ENCODE measurements at places on chromosomes 13 and 19. TPM values are rescaled to one million over a fixed set of nuclear protein-coding genes. Genes with fewer than 3 reads are reported as not detected.

Gene ZNF20
- total RNA-seq = 0.61 TPM

Gene ANKRD24
- total RNA-seq = 0.16 TPM

Gene LRRC8E
- 9.9 TPM for total RNA-seq

Gene KLF5
- total RNA-seq = 78.4 TPM

Gene MIA
- total RNA-seq = 2.1 TPM

Gene NMRK2
- total RNA-seq = not detected
